Stimulated activated CD8-positive, alpha-beta memory T cell treated with anti-CD3 and anti-CD28 coated beads, Interleukin-15, amount 100 ng/mL, for 4 hours (primary cell): ENCODE measurements at places on chromosomes 4 and X.

GRCh38 chrX:1411326-1411725, 19.4 kb upstream of the SLC25A6 start:
- no peak for DNase-seq

- no peak for DNase-seq
Observed at GRCh38 chrX:134622813-134623185, 35.5 kb downstream of the PLAC1 start.

- DNase-seq, result no peak
Observed at GRCh38 chrX:51917604-51918003, 24.2 kb downstream of the MAGED1 start.

- no peak for DNase-seq
Observed at GRCh38 chr4:185207466-185207865, 1.9 kb upstream of the SNX25 start.

DNA sequence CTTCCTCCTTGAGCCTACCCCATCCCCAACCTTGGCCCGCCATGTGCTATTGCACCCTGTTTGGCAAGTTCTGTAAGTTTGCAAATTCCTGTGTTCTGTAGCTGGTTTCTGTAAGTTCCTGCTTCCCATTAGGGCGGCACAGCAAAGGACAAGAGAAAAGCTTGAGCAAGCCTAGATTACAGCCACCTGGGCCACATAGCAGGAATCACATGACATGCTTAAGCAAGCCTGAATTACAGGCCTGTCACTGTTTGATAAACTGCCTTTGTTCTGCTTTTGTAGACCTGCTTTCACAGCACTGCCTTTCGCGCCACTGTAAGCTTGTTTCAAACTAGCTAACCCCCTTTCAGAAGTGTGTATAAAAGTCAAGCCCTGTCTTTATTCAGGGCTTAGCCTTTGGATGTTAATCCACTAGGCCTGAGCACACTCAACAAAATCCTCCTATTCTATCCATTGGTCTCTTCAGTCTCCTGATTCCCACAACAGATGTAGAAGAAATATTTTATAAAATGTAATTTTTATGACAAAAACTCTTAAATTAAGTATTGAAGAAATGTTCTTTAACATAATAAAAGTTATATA, 906.8 kb upstream of the NDST4 start:
- DNase-seq, result no peak

GRCh38 chr4:25874655-25875054, 11.9 kb upstream of the SEL1L3 start:
- DNase-seq, result no peak

DNA sequence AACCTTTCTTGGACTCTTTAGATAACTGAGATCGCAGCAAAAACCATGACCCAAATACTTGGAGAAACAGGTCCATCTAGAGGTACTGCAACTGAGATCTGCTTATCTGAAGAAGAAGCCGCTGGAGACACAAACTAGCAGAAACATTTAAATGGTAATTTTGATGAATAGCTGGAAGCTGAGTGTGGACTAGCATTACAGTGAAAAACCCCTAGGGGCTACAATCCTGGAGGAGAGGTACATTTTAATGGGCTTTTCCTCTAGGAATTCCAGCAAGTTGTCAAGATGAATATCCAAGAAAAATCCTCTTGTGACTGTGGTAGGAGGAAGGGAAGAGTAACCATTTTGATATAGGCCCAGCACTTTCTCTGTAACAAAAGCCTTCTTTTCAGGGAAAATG, 592.5 kb upstream of the GRIA3 start:
- no peak for DNase-seq

DNA sequence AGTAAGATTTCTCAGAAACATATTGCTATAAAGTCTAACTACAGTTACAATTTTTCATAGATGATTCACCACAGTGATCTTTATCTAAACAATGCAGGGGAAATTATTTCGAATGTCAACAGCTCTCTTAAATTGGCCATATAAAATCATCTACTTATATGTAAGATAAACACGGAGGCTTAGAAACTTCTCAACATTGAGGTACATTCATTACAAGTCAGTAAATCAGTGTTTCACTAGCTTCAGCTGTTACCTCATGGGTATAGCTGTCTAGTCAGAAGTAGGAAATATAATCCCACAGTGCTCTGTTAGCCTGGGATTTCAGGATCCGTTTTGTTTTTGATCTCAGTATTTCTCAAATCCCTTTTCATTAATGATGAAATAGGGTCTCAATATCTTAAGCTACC, 43.2 kb downstream of the PCDH7 start:
- no peak for DNase-seq

DNA sequence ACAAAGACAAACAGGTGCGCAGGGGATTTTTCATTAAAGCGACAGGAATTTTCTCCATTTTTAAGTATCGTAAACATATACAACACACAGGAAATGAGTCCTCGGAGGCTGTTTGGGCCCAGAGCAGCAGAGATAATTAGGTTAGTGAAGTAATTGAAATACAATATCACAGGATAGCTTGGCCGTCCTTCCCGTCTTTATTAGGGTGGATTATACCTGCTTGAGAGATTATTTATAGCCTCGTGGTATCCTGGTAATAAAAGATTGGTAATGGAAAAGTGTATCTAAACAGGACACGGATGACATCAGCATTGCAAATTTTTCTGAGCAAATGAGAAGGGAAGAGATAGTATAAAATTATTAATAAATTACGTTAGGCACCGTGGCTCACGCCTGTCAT, 68.2 kb downstream of the CRLF2 start:
- no peak for DNase-seq

DNA sequence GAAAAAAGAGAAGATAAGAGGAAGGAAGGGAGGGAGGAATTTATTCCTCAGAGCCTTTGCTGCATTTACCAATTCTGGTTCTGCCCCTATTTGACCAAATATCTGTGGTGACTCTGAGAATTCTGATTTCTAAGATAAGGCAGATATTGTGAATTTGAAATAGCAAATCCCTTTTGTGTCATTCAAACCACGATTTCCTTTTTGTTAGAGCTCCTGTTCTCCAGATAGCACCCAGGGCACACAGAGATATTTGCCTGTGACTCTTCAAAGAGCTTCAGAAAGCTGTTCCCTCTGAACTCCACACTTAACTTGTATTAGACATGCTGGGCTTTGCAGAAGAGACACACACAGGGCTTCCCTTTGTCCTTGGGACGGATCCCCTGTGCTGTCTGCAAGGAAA, 272.2 kb downstream of the DHRSX start:
- DNase-seq, result no peak

- no peak for DNase-seq
Observed at GRCh38 chr4:171101845-171102244, 711.4 kb upstream of the GALNTL6 start.

DNA sequence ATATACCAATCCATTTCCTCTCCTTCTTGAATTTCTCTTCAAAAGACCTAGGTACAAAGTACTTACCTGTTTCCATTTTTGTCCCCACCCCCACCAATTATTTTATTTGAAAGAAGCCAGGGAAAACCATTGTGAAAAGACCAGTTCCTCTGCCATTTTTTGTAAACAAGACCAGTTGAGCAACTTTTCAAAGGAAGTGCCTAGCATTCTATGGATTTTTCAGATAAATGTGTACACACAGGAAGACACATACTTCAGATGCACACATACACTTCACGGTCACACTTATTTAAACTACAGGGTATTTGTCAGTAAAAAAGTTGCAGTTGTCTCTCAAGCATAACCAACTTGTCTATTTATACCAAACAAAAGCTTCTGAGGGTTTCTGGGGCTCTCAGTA, 587.2 kb upstream of the KLHL4 start:
- DNase-seq, result no peak

DNA sequence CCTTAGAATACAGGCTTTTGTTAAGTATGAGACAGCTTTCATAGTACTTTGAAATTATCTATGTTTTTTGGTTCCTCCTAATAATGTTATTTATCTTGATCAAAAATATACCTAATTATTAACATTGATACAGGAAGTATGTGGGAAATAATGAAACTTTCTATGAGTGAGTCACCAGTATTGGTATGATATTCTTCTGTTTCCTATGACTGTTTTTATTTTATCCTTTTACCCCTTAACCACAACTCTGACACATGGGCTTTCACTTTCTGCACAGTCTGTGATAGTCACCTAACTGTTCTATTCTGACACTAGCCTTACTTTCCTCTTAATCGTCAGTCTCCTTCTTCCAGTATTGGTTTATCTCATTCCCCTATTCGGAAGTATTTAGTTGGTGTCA, 4.7 kb downstream of the THAP9 start:
- peak; percentile 34 for DNase-seq

- no peak for DNase-seq
Observed at GRCh38 chrX:46841346-46841745, 4.5 kb downstream of the RP2 start.

DNA sequence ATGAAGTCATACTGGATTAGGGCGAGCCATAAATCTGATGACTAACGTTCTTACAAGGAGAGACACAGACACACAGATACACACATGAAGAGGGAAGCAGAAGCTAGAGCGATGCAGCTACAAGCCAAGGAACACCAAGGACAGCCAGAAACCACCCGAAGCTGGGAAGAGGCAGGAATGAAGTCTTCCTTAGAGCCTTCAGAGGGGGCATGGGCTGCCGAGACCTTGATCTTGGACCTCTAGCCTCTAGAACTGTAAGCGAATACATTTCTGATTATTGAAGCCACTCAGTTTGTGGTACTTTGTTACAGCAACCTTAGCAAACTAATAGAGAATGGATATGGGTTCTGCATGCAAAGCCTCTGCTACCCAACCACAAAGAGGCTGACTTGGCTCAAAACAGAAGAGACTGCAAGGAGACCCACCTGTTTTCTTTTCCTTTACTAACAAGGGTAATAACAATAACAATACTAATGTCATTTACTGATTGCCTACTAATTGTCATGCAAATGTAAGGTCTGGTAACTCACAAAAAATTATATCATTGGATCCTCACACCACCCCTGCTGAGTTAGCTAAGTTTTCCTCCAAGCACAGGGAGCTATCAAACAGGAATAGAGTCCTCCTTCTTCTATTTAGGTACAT, 10.1 kb upstream of the LDB2 start:
- DNase-seq, result no peak

DNA sequence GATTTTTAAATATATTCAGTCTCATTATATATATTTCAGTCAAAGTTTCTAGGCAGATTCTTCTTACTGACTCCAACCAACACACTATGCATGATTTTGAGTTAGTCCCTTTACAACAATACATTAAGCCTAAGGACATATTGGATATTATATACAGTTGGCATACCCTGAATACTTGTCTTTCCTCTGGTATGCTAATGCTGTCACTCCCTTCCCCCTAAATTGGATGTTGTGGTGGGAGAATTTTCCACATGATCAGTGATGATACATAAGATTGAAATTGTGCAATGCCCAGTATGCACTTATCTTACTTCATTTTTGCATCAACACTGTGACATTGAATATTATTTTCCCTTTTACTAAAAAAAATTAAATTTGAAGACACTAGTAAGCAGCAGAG, 935.2 kb downstream of the PCDH7 start:
- no peak for DNase-seq

- no peak for DNase-seq
Observed at GRCh38 chrX:154333837-154334271, 38.3 kb downstream of the TKTL1 start.

- DNase-seq, result no peak
Observed at GRCh38 chr4:108385076-108385475, 216.3 kb upstream of the LEF1 start.

GRCh38 chrX:16654093-16654492, 4.1 kb downstream of the S100G start:
- DNase-seq, result no peak

- DNase-seq, result no peak
Observed at GRCh38 chr4:165656399-165656798, 216.6 kb upstream of the TLL1 start.

DNA sequence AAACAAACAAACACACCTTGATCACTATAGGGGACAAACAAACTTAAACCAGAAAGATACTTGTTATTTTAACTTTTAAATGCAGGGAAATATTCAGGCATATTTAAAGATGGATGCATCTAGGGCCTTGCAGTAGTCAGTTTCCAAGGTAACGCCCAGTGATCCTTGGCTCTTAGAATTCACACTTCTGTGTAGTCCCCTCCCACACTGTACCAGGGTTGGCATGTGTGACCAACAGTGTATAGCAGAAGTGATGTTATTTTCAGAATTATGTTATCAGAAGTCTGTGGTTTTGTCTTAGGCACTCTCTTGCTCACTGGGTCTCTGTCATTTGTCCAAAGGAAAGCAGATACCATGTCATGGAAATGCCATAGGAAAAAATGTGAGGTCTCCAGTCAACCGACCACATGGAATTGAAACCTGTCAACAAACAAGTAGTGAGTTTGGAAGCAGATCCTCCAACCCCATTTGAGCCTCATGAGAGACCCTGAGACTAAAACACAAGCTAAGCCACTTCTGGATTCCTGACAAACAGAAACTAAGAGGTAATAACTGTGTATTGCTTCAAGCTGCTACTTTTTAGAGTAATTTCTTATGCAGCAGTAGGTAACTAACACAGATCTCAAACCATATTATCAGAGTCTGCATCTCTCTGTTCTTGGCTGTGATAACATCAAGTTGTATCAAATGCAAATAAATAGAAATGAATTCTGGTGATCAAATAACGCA, 670.3 kb downstream of the KCTD8 start:
- DNase-seq, result no peak

DNA sequence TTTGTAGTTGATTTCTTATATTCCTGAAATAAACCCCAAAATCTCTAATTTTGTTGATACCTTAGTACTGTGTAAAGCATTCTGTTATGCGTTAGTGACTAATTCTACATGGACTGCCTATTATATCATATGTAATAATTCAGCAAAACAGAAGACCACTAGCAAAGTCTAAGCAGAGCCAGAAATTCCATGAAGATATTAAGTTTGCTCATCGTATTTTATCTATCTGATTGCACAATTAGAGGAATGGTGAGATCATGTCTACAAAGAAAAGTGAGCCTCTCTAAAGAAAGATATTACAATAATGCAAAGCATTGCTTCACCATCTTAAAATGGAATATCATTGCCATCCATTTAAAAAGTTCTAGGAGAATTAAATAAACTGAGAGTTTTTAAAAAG, 374.6 kb upstream of the SLC7A11 start:
- no peak for DNase-seq
